ENCODE measurements at places on chromosomes 7 and 10.

- no peak for DNase-seq
Observed at GRCh38 chr10:18214691-18215563, 74.7 kb downstream of the CACNB2 start.

- no peak for DNase-seq
Observed at GRCh38 chr7:121000081-121000983, 11.8 kb downstream of the CPED1 start.

DNA sequence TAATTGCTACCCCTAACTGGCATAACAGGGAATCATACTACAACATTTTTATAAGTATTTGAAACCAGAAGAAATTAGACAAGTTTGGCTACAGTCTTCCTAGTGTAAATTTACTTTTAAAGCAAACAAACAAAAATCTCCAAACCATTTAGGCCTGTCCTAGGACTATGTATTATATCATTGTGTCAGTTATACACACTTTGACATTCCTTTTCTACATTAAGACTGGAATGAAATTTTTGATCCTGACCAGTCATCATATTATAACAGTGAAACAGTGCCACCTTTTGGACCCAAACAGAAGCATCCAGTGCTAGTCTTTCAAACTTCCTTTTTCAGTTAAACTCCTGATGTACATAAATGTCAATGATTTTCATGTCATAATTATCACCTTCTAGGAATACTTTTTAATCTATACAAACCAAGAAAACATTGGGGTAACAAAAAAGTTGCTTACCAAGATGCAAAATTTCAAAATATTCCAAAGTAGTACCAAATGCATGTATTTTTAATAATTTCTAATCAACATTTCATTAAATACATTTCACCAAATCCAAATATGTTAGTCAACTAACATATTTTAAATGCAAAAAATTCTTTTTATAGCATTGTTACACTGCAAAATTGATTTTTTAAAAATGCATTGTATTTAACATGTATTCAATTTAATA lies 75.7 kb downstream of the IMMP2L start:
- no peak for DNase-seq

GRCh38 chr7:121442845-121443244 lies 46.7 kb upstream of the FAM3C start:
- DNase-seq = peak; percentile 62

GRCh38 chr10:97065128-97065527 lies 120.6 kb downstream of the SLIT1 start:
- DNase-seq = no peak

- DNase-seq = no peak
Observed at GRCh38 chr10:5945190-5945509, 32.2 kb downstream of the IL15RA start.

- no peak for DNase-seq
Observed at GRCh38 chr7:92609921-92610518, 19.8 kb upstream of the FAM133B start.

- DNase-seq = no peak
Observed at GRCh38 chr10:29540016-29540415, 94.8 kb downstream of the SVIL start.

GRCh38 chr10:79158402-79159097 lies 89.8 kb downstream of the ZMIZ1 start:
- no peak for DNase-seq

- DNase-seq = no peak
Observed at GRCh38 chr10:131972474-131973071, 9.2 kb downstream of the BNIP3 start.

- no peak for DNase-seq
Observed at GRCh38 chr7:24366876-24367275, 82.9 kb downstream of the NPY start.

GRCh38 chr10:63110940-63111339 lies 22.2 kb upstream of the NRBF2 start:
- no peak for DNase-seq

- no peak for DNase-seq
Observed at GRCh38 chr7:42471573-42472174, 234.7 kb upstream of the GLI3 start.

DNA sequence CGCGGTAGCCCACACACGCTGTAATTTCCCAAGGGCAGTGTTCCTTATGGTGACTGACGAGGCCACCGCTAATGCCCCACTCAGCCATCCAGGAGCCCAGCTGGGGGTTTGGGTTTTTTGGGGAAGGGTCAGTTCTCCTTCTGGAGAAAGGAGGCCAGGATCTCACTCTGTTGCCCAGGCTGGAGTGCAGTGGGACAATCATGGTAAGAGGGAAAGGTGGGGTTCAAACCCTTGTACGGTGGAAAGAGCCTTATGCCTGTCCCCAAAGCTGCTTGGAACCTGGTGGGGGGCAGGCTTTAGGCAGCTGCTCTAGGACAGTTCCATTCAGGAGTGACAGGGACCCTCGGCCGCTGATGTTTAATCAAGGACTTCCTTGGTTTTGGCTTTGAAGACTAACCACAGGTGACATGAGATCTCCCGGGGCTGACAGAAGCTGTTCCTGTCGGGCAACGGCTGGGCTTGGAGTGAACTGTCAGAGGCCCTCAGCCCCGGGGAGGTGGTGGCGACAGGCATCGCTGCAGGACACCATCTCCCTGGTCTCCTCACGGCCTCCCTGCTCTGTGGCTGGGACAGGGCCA lies 84.5 kb downstream of the CARD11 start:
- DNase-seq = no peak

- no peak for DNase-seq
Observed at GRCh38 chr10:82910301-82910700, 1035.3 kb downstream of the NRG3 start.

DNA sequence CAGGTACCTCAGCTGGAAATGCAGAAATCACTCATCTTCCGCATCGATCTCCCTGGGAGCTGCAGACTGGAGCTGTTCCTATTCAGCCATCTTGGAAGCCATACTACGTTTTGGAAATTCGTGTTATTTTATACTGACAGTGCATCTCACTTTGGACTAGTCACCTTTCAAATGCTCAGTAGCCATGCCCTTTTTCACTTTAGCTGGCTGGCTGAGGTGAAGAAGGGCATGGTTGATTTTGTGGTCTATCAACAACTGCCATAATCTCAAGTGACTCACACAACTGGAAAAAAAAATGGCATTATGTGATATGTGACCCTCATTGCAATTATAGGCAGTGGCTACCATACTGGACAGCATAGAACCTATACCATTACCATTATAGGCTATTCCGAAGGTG lies 100.5 kb downstream of the CCDC71L start:
- no peak for DNase-seq
